Stimulated activated CD4-positive, alpha-beta T cell treated with anti-CD3 and anti-CD28 coated beads, Interleukin-12 subunit alpha, Interleukin-12 subunit beta, amount 100 ng/mL, for 48 hours (primary cell): ENCODE measurements at places on chromosomes 6 and 20.

GRCh38 chr20:49446808-49447207, 35.7 kb downstream of the KCNB1 start:
- DNase-seq, result no peak

- no peak for DNase-seq
Measured at GRCh38 chr6:129184808-129185366, 301.9 kb downstream of the LAMA2 start.

DNA sequence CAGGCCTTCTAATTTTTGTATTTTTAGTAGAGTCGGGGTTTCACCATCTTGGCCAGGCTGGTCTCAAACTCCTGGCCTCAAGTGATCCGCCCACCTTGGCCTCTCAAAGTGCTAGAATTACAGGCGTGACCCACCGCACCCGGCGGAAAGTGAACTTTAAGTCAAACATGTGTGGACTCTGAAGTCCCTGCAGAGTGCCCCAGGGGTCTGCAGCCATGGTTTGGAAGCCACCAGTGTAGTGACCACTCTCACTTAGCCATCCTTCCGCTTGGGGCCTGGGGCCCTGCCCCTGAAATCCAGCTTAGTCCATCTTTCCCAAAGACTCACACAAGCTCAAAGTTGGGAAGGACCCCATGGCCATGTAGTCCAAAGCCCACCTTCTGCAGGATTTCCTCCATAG, 164.5 kb downstream of the GRM4 start:
- no peak for DNase-seq

GRCh38 chr6:157648561-157648960, 174.5 kb upstream of the SNX9 start:
- no peak for DNase-seq

DNA sequence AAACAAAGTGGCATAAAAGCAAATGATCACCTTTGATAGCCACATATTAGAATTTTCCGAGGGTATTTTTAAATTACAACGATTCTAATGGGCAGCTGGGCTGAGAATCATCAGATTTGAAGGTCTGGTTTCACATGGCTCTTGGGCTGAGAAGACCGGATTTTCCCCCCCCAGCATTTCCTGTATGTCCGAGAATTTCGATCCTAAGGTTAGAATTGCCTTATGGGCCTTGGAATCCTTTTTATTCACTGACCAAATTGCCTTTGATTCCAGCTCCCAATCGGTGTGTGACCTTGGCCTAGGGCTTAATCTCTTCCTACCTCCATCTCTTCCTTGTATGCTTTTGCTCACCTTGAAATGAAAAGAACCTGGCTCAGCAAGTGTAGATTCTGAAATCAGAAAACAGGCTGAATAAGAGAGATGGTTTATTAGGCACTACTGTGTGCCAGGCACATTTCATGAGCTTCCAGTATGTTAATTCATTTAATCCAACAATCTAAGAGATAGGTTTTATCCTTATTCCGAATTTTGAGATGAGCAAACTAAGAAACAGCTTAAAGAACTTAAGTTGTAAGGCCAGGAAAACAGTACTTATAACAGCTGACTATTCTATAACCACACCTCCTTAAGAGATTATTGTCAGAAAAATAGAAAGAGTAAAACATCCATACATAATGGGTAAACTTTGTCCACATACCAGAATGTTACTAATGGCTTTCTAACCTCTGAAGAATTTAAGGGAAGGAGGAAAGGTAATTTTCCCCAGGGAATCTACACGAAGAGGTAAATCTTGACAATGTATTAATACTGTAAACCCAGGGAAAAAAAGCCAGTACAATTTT, 39.4 kb downstream of the HFE start:
- DNase-seq, result no peak
